ENCODE measurements at places on chromosomes 12 and 14.

DNA sequence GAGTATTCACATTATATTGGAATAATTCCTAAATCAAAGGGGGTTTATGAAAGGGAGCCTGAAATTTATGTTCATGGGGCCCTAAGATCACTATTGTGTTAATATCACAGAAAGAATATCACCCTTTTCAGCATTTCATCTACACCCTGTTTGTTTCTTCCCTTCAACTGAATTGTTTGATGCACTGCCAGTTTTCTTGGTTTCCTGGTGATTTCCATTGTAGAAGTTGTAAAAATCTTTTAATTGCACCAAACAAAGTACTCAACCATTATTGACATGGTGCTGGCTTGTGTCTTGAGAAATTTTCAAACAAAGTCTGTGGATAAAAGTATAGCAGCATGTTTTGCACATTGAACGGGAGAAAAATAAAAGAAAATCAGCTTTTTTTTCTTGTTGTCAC, 154.8 kb upstream of the PRKD1 start:
- no peak for DNase-seq

- DNase-seq: no peak
Observed at GRCh38 chr14:30875788-30876053, 1.4 kb downstream of the COCH start.

DNA sequence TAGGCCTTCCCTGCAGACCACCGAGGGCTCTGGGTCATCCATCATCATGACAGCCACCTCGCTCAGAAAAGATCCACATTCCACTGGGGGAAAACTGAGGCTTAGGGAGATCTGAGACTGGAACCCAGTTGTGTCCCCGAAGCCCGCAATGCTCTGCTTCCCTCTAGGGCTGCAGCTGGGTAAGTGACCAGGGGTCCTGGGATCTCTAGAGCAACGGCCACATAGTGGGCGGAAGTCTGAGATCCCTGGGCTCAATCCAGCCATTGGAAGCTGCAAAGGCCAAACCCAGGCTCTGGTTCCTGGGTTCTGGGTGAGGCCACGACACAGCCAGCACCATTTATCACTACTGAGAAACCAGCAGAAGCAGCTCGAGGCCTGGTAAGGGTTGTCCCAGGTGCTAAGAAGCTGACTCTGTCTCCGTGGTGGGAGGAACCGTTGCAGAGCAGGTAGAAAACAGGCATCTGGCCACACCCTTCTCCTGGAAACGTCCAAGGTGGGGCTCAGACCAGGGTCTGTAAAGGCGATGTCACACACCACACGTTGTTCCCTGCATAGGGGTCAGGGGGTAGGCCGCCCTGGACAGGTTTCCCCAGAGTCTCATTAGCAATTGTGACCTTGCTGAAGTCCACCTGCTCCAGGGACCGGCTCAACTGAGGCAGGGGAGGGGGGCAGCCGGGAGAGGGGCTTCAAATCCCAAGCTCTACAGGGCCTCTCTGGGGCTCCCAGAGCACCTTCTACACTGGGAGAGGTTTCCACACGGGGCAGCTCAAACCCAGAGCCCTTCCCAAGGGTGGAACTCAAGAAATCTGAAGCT, 38.6 kb downstream of the BCL11B start:
- no peak for DNase-seq

DNA sequence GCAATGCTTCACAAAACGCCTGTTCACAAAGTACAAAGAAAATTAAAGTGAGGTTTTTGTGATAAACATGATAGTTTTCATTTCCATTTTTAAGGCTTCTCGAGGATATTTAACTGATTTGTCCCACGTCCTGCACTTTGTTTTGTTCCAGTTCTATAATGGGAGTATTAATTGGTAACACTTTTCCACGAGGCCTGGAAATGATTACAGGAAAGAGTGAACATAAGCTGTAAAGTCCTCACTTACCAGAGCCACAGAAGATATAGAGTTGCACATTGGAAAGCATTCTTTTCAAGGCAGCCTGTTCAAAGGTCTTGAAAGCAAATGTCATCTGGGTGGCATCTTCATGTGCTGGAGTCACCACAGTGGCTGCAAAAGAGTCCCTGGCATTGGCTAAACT, 1236.6 kb downstream of the BCL11B start:
- no peak for DNase-seq

- no peak for DNase-seq
Observed at GRCh38 chr12:121093487-121093891, 39.2 kb upstream of the P2RX7 start.

DNA sequence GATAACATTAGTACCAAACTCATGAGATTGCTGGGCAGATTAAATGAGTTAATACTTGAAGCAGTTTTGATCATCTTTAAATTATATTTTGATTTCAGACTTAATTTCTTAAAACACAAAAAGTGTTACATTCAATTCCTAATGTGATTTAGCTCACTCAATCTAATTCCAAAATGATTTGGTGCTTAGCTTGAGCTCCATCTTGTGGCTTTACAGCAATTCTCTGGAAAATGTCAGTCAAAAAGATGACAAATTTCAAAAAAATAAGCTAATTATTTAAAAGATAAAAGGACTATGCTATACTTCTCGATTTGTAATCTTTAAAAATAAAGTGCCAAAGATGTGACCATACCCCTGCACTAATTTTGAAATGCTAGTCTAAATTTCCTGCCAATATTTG, 10.1 kb downstream of the LLPH start:
- no peak for DNase-seq

DNA sequence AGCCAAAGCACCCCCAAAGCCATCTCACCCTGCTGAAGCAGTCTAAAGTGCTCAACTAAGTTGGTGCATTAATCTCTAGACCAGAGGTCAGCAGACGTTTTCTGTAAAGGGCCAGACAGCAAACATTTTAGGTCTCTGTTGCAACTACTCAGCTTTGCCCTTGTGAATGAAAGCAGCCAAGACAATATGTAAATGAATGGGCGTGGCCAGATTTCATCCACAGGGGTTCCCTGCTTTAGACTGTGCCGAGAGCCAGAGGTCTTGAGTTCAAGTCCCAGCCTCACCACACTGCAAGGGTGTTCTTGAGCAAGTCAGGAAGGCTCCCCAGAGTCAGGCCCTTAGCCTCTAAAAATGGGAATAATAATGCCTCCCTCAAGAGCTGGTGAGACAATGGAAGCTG, 166.2 kb downstream of the CHST11 start:
- no peak for DNase-seq

DNA sequence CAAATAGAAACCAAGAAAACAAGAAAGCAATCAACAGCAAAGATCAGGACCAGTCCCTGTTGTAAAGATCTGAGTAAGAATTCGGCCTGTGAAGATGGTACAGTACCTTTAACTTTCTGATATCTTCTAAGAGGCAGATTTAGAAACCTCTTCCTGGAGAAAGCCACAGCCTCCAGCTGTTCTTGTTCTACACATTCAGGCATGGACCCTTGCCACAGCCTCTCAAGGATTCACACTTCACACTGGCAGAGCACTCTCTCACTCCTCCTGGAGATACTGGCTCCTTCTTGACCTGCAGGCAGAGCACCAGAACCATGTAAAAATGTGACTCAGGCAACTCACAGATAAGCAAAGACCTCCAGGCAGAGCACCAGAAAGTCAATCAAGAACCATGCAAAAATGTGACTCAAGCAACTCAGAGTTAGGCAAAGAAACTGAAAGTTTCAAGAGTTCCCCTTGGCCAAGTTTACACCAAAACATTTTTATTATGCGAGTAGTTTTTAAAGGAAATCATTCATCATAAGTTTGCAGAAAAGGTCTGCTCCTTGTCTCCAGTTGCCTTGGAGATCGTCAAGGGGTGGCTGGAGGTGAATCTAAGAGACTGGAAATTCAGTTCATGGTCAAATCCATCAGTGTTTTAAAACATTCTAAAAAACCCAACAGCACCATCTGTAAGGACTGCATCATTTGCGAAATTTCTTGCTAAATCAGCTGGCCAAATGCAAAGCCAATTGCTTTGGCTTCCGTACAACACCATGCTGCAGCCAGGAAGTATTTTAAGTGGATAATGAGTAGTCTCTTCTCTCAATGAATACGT, 119.3 kb upstream of the MDM1 start:
- peak; percentile 25 for DNase-seq

DNA sequence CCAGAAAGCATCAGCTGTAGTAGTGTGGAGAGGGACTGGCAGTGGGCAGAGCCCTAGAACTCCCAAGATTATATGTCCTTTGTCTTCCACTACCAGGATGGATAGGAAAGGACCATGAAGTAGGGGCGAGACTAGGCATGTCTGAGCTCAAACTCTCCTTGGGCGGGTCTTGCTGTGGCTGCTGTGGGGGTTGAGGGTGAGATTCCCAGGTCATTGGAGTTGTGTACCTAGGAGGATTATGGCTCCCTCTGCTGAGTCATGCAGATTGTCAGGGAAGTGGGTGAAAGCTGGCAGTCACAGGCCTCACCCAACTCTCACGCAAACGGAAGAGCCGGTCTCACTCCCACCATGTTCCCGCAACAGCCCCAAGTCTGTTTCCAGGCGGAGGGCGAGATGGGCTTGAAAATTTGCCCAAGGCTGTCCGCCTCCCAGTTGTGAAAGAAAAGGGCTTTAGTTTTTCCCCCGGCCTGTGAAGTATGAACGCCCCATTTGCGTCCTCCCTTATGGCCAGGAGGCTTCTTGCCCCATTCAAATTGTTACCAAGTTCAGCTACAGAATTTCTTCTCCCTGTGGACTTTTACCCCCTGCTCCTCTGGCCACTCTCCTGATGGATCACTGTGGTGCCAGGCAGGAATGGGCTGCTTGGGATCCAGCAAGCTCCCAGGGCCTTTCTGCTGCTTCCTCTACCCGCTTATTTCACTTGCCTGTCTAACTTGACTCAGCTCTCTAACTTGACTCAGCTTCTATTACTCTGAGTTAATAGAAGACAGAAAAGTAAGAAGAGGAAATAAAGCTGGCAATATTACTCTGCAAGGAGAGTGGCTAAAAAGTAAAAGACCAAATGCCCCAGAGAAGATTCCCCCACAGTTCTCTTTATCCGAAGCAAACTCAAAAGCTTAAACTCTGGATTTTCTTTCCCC, 159.3 kb downstream of the SLC2A13 start:
- DNase-seq: no peak

- DNase-seq: peak; percentile 62
Observed at GRCh38 chr14:60349663-60350365, 100.8 kb downstream of the PPM1A start.

DNA sequence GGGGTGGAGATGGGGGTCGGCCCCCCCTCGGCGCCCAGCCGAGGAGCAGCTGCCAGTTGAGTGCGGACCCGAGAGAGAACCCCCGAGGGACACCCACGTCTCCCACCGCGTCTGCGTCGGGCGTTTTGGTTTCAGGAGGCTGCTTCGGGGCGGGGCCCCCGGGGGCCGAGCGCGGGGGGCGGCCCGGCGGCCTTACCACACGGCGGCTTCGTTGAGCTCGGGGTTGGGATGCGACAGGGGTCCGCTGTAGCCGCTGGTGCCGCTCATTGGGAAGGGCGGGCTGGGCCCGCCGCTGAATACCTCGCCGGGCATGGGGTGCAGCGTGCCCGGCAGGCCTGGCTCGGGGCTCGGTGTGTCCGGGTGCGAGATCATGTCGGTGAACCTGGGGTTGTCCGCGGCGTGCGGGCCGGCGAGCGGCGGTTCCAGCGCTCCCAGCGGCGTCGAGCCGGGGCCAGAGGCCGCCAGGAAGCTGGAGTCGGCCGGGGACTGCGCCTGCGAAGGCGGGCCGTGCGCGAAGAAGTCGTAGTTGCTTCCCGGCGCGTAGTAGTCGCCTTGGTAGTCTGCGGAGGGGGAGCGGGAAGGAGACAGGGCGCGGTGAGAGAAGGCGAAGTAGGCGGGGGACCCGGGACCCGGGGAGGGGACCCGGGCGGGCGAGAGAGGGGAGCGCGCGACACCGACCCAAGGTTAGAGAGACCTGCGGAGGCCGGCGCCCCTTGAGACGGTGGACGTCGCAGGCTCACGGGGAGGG, 8.5 kb downstream of the LHX5 start:
- DNase-seq: no peak

DNA sequence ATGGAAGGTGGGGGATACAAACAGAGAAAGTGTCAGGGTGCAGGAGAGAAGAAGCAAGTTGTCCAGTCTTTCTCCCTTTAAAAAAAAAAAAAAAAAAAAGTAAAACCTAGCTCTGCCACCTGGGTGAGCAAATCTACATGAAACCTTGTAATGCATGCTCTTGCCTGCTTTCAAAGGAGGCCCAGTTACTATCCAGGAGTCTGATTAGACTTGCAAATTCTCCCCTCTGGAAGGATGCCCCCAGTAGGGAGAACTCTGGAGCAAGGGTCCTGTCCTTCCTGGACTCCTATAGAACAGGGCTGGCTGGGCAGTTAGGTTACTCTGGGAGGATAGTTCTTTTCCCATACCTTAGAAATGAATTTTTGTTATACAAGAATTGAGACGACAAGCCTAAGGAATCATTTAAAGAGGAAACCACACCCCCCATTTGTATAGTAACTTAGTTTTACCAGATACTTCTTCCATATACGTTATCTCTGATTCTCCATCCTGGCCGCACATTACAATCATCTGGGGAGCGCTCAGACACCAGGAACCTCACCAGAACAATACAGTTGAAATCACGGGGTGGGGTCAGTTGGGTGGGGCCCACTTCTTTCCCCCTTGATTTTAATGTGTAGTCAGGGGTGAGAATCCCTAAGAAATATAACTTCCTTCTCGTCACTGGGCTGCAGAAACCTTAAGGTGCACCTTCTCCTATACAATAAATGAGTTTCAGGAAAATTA, 30.5 kb downstream of the RAB35 start:
- no peak for DNase-seq

DNA sequence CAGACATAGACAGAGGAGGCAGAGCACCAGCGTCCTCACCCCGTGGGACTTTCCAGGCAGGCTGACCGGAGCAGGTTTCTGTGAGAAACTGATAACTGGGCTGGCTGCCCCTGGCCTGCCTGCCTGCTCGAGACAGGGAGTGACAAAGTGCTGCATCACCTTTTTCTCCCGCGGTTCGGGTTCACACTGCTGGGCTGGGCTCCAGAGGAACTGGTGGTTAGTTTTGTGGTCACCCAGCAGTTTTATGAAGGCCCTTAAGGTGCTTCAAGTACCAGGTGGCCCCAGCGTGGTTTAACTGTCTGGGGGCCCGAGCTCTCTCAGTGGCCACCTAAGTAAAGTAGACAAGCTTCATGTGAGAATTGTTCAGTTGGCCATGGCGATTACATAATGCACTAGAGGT, 1073.6 kb downstream of the BCL11B start:
- peak; percentile 32 for DNase-seq

DNA sequence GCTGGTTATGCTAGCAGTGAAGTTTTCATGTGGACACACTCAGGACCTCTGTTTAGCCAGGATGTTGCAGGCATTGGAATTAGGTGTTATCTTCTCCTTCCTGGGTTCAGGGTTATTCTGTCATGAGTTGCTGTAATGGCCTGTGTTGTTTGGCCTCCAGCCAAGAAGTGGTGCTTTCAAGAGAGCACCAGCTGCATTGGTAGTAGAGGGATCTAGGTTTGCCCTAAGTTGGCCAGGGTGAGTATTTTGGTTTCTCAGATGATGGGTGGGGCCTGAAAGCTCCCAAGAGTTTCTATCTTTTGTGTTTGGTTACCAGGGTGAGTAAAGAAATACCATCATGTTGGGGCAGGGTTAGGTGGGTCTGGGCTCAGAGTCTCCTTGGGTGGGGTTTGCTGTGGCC, 2.7 kb upstream of the GZMH start:
- peak; percentile 8 for DNase-seq

- DNase-seq: no peak
Observed at GRCh38 chr12:33187409-33187808, 252.2 kb downstream of the SYT10 start.

- no peak for DNase-seq
Observed at GRCh38 chr14:101328412-101329028, 232.8 kb upstream of the DIO3 start.

Measured in erythroblast (primary cell).